ENCODE measurements at places on chromosomes 11 and 22.

GRCh38 chr11:22657101-22657694 lies 9.2 kb upstream of the GAS2 start:
- no peak for DNase-seq

DNA sequence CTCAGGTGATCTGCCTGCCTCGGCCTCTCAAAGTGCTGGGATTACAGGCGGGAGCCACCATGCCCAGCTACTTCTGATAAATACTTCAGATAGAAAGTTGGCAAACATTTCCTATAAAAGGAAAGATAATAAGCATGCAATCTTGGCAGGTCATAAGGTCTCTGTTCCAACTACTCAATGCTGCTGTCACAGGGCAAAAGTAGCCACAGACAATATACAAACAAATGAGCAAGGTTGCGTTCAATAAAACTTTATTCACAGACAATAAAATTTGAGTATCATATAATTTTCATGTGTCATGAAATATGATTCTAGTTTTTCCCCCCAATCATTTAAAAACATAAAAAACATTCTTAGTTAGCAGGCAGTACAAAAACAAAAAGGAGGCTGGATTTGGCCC lies 53.1 kb upstream of the CLNS1A start:
- DNase-seq = no peak

DNA sequence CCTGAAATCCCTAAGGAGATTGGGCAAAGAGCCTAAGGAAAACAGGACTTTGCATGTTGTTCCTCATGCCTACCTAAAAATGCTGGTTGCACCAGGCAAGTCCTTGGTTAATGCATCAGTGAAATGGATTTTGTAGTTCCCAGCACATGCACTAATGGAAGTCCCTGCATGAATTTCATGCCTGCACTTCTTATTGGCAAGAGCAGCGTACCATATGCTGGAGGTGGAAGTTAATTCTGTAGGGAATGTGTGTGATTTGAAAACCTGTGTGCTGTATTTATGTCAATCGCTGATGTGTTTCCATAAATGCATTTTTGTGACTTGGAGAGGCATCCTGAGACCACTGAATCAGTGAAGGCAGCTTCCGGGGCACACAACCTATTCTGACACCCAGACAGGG lies 140.3 kb upstream of the MTNR1B start:
- no peak for DNase-seq

- no peak for DNase-seq
Measured at GRCh38 chr22:25827415-25827814, 85.4 kb downstream of the MYO18B start.

DNA sequence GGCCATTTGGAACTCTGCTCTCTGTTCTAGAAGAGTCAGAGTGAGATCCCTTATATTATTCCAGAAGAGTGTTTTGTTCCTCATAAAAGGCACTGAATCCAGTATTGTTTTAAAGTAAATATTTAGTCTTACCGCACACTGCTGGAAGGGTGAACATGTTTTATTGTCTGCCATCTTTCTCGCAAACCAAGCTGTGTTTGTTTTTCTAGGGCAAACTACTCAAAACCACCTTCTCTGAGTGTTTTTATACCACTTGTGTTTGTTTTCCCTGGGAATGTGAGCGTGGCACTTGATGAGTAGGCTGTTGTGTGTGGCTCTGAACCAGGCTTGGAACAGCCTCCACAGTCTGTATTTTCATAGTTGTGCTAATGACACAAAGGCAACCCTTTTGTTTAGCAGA lies 89.8 kb downstream of the DBX1 start:
- no peak for DNase-seq

DNA sequence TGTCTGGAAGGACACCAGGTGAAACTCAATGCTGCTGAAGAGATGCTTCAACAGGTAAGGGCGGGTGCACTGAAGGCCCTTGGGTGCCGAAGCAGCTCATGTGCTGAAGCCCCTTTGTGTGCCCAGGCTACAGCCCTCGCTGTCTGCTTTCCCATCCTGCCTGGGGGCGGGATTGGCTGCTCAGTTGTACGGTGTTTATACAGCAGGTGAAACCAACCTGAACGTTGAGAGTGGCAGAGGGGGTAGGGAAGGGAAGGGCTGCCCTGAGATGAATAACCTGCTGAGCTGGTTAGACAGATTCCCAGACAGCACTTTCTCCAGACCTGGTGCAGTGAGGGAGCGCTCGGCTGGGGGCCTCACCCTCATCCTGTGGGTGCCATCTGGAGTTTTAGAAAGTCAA lies 75.7 kb downstream of the CYB5R2 start:
- no peak for DNase-seq

DNA sequence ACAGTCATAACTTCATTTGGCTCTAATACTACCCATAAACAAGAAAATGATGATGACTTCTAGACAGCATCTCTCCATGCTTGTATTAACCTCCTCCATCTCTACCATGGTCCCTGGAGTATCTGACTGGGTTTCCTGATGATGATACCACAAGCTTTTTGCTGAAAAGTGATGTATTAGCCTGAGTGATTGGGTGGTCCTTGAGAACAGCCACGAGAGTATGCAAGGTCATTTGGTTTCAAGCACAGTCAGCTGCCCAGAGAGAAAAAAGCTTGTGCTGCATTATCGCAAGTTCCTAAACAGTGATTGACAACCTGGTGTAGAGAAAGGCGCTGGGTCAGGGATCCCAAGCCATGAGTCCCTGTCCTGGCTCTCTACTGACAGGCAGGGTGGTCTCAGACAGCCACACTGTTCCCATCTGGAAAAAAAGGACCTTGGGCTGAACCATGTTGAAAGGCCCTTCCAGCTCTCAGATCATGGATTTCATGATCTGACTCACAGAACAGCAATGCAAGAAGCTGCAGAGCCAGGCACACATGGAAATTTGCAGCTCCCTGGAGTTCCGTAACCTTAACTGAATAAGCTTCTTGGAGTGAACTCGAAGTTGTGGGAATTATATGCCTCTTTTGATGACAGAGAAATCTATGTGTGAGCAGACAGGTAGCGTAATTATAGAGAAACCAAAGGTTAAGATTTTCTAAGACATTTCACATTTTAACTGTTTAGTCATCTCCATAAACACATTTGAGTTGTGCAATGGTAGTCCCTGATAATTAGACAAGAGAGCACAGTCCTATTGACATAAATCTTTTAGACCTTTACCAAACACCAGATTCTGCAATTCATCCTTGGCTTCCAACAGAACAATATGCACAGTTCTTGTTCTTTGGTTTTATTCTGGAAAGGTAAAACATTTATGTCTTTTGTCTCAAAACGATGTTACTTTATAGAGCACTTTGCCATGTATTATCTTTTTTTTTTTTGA lies 54.1 kb upstream of the UBASH3B start:
- DNase-seq = no peak

GRCh38 chr11:15944460-15944859 lies 411.9 kb downstream of the SOX6 start:
- no peak for DNase-seq

DNA sequence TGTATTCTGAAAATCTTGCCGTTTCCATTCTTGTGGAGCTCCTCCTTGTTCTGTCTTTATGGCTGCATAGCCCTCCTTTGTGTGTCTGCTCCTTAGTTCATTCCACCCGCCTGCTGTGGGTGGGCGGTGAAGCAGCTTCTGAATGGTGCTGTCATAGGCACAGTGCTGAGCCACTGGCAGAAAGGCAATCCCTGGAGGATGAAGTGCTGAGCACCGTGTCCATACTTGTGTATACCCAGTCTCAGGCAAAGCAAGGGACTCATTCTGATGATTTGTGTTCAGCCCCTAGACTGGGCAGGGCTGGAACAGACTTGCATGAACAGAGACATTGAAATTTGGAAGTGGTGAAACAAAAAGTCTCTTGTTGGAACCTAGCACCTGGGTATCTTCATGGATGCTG lies 134.9 kb downstream of the MYO18B start:
- DNase-seq = no peak

- DNase-seq = no peak
Measured at GRCh38 chr11:120401506-120401905, 65.3 kb downstream of the ARHGEF12 start.

GRCh38 chr11:61872935-61873565 lies 18.3 kb downstream of the FADS3 start:
- DNase-seq = no peak

GRCh38 chr22:22820626-22821025 lies 67.0 kb upstream of the IGLL5 start:
- no peak for DNase-seq

- no peak for DNase-seq
Measured at GRCh38 chr11:113417428-113417827, 29.8 kb downstream of the ANKK1 start.

GRCh38 chr11:22680628-22681027 lies 14.2 kb downstream of the GAS2 start:
- no peak for DNase-seq

DNA sequence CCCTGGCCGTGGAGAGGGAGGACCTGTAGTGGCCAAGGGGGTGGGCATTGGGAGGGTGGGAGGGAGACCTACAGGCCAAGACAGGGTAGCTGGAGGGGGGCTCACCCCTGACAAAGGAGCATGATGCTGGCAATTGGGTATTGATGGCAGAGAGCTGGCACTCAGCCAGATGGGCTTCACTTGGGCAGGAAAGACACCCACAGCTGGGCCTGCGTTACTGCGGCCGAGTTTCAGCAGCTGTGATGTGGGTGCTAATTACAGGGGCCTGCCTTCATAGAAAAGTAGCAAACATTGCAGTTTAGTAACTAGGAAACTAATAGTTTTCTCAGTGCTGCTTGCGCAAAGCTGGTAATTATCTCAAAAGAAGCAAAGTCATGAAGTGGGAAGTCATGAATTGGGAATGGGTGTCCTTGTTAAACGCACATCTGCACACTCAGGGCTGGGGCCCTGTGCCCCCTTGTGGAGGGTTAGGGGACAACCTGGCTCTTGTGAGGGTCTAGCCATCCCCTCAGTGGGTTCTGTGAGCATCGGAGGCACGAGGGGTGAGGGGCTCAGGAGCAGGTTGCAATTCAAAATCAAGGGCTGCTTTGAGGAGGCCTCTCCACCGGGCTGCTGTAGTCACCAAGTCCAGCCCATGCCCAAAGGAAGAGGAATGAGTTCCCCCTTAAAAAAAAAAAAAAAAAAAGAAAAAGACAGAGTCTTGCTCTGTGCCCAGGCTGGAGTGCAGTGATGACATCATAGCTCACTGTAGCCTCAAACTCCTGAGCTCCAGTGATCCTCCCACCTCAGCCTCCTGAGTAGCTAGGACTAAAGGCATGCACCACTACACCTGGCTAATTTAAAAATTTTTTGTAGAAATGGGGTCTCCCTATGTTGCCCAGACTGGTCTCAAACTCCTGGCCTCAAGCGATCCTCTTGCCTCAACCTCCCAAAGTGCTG lies 24.4 kb upstream of the TXNRD2 start:
- DNase-seq = peak; percentile 51

DNA sequence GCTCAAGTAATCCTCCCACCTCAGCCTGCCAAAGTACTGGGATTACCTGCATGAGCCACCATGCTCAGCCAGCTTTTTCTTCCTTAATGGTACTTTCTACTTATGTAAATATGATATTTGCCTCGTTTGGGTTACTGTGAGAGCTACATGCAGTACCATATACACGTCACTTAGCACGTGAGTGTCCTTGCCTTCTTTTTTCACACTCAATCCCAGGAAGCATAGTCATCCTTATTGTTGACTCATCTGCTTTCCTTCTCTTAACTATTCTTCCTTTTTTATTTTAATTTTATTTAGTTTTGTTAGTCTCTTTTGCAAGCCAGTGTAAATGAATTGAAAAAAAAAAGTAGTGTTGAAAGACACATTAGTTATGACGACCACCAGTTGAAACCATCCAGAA lies 205.9 kb downstream of the HIPK3 start:
- DNase-seq = no peak

DNA sequence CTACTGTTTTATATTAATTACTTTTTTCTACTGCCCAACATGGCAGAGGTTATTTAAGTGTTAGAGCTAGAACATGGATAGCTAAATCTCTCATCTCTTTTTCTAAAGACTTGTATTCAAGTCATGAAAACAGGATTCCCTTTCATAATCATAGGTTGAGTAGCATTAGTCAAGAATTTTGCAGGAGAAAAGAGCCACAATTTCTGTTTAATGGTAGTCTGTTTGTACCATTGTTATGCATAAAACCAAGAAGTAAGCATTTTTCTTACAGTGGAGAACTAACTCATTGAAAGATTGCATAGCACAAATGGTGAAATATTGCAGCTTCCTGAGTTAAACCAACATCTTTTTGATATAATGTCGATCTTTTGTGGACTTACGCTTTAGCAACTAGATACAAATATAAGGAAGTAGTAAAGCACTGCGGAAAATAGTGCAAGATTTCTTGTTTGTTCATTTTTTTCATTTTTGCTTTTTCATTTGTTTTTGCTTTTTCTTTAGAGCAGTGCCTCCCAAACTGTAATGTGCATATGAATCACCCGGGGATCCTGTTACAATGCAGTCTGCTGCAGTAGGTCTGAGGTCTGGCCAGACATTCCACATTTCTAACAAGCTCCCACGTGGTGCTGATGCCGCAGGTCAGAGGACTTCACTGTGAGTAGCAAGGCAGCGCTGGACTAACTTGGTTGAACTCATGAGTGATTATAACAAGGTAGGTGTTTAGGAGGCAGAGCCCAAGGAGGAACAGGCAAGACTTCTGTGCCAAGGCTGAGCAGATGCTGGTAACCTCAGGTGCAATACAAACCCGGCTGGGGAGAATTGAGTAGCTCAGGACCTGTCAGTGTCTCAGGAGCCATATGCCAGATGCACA lies 4.6 kb downstream of the ETS1 start:
- DNase-seq = no peak

GRCh38 chr22:24087071-24087795 lies 76.1 kb downstream of the CABIN1 start:
- no peak for DNase-seq

DNA sequence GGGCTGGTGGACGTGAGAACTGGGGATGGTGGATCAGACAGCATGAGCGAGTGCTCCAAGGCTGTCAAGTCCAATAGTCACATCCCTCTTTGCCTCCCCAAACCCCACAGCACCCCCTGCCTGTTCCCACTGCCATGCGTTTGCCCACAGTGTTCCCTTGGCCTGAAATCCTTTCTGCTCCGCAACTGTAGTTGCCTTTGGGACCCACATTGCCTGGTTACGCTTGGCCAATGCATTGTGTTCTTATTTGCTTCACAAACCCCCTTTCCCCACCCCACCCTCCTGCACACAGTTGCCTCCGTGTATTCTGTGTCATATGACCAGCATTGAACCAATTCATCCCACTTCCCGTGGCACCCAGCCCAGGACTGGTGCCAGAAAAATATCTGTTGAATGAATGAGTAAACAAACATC lies 2.1 kb upstream of the KIAA0930 start:
- no peak for DNase-seq

DNA sequence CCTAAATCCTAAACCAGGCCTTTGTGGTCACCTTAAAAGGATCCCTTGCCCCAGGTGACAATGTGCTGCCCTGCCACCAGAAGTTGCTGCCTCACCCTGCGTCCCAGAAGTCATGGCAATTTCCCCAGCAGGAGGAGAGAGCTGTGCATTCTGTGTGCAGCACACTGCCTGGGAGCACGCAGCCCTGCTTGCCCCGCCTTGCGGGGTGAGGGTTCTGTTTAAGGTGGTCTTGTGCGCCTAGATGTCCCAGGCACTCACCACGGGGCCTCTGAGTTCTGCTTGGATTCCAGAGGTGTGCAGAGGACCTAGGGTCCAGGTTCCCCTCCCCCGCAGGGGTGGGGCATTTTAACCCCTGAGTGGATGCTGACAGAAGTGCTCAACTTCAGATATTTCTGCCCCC lies 95.0 kb downstream of the GRAMD1B start:
- DNase-seq = no peak

Data from neural crest cell (in vitro differentiated cells).